Frontal cortex (tissue), 4 donors: ENCODE measurements at places on chromosomes 2 and 18.

DNA sequence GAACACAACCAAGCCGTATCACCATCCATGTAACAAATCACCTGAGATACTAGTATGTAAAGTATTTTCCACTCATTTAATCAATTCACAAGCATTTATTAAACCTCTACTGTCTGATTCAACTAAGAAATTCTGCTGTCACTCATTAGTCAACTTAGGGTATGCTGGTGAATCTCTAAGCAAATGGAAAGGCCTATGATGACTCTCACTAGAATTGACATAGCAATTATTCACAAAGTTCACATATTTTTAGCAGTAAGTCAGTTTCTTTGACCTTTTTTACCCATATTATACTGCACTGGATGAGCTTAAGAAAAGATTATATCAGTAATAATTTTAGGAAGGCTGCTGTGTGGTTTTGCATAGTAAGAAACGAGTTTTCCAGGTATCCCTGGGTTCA lies 130.1 kb downstream of the SLC8A1 start:
- DNase-seq = no peak

DNA sequence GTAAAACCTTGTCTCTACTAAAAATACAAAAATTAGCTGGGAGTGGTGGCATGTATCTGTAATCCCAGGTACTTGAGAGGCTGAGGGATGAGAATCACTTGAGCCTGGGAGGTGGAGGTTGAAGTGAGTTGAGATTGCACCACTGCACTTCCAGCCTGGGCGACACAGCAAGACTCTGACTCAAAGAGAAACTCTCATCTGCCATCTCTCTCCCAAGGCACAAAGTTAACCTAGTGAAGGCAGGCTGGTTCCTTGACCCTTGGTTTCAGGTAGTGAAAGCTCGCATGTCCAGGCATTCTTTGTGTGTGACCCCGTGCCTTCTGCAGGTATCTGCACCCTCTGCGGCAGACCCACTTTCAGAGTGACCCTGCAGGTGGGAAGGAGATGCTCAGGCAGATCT lies 100.0 kb downstream of the WDSUB1 start:
- DNase-seq = no peak

GRCh38 chr2:55162284-55163006 lies 69.6 kb downstream of the CLHC1 start:
- no peak for DNase-seq

GRCh38 chr2:21412944-21413443 lies 289.2 kb downstream of the TDRD15 start:
- DNase-seq = no peak

- DNase-seq = no peak
These were observed 2.5 kb downstream of the COL3A1 start for GRCh38 chr2:188976545-188977268.

GRCh38 chr2:99380376-99381010 lies 43.3 kb downstream of the EIF5B start:
- no peak for DNase-seq

DNA sequence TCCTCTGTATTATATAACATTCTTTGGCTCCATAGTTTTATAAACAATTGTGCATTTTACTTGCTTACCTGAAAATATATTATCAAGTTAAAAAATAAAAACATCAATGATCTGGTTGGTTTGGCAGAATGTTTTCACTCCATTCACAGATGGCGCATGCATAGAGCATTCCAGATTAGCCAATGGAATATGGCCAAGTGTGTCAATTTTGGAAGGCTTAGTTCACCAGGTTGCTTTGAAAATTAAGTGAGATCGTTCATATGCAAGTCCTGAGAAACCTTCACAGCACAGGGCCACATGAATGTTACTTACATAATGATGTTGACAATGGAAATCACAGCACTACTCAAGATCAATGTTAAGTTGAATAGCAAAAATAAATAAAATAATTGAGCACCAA lies 335.7 kb downstream of the GRB14 start:
- no peak for DNase-seq

GRCh38 chr2:82279367-82279766 lies 1974.8 kb upstream of the LRRTM1 start:
- DNase-seq = no peak

DNA sequence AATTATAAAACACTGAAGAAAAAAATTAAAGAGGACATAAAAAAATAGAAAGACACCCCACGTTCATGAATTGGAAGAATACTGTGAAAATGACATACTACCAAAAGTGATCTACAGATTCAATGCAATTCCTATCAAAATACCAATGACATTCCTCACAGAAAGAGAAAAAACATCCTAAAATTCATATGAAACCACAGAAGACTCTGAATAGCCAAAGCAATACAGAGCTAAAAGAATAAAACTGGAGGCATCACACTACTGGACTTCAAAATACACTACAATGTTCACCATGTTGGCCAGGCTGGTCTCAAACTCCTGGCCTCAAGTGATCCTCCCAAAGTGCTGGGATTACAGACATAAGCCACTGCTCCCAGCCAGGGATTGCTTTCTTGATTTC lies 56.3 kb downstream of the TLK1 start:
- DNase-seq = no peak

DNA sequence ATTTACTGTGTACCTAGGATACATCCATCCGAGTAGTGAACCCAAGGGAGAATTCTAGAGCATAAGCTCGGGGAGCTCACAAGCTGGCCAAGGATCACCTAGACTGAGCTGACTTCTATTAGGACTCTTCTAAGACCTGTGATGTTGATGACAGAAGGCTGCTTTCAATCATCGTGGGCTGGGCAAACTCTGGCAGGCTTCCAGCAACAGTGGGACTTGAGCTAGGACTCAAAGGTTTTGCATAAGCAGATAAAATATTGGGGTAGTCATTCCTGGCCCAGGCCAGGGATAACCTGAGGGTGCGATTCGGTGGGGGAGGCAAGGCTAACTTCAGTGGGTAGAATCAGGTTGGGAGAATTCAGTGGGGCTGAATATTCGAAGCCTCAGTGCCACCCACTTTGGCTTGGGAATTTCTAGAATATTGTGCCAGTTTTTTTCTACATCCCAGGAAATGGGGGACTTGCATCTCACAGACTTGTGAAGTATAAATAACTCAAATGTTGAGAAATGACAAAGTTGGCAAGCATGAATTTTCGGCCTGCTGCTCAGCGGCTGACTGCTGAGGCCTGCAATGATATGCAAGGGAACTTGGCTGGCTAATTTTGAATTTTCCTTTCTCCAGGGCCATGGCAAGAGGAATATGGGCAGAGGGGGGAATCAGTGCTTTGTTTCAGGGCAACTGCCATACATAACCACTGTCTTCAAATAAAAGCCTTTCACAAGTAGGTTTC lies 274.3 kb downstream of the PRKCE start:
- no peak for DNase-seq

DNA sequence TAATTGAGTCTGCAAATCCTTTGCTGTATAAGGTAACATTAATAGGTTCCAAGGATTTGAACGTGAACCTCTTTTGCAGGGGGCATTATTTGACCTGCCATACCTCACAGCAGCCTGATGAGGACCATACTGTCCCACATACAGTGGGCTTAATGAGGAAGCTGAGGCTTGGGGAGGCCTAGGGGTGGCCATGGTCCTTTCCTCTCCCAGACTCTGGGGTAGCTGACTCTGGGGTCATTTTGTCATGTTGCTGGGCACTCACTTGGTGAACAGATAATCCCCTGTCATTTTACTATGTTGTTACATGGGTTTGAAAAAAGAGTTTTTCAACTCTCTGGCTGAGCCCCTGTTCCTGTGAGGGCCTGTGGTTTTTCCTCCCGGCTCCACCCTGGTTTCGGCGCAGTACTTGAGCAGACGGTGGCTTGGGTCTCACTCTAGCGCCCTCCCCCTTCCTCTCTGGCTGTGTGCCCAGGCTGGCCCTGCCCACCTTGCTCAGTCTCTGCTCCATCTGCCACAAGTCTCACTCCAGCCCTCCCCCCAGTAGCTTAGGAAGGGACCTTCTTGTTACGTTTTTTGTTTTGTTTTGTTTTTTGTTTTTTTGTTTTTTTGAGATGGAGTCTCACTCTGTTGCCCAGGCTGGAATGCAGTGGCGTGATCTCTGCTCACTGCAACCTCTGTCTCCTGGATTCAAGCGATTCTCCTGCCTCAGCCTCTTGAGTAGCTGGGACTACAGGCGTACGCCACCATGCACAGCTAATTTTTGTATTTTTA lies 21.0 kb downstream of the INPP4A start:
- DNase-seq = no peak

DNA sequence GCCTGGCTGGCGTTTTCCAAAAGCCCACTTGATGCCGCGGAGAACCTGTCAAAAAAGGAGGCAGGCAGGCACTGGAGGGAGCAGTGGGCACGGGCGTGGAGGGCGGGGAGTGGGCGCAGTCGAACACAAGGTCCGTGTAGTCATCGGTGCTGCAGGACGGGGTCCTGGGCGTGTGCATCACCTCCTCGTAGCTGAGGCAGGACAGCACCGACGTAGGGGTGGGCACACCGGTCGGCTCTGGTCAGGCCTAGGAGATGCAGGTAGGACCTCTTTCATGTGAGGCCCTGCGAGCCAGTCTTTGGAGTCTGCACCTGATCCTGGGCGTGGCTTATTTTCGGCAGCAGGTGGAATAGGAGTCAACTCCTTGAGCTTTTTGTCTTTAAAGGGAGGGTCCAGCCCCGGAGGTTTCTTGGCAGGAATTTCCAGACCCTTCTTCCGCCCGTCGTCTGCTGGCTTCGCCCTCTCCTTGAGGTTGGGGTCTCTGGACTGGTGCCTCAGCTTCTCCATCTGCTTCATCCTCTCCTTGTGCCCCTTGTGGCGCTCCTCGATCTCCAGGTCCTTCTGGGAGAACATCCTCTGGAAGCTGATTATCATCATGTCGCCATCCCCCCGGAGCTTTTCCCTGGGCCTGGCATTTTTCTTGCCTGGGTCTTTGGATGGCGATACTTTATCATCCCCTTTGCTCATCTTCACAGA lies 892.5 kb upstream of the LRRTM1 start:
- DNase-seq = no peak

DNA sequence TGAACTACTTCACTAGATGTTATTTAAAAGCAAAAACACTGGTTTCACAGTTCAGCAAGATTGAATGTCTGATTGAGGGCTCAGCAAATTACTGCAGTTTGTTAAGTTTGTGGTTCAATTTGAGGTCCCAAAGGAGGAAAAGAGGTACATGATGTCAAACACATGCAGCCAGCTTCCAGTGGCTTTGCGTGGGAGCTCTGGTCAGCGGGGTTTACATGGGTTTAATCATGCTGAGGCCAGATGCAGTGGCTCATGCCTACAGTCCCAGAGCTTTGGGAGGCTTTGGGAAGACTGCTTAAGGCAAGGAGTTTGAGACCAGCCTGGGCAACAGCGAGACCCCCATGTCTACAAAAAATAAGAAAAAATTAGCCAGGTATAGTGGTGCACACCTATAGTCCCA lies 111.5 kb downstream of the MAPK4 start:
- DNase-seq = no peak

GRCh38 chr2:121478996-121479745 lies 51.5 kb upstream of the RNU4ATAC start:
- DNase-seq = no peak

- DNase-seq = no peak
These were observed 15.1 kb upstream of the RTTN start for GRCh38 chr18:70220628-70221027.

GRCh38 chr2:146262606-146263005 lies 1582.2 kb upstream of the ACVR2A start:
- DNase-seq = no peak

DNA sequence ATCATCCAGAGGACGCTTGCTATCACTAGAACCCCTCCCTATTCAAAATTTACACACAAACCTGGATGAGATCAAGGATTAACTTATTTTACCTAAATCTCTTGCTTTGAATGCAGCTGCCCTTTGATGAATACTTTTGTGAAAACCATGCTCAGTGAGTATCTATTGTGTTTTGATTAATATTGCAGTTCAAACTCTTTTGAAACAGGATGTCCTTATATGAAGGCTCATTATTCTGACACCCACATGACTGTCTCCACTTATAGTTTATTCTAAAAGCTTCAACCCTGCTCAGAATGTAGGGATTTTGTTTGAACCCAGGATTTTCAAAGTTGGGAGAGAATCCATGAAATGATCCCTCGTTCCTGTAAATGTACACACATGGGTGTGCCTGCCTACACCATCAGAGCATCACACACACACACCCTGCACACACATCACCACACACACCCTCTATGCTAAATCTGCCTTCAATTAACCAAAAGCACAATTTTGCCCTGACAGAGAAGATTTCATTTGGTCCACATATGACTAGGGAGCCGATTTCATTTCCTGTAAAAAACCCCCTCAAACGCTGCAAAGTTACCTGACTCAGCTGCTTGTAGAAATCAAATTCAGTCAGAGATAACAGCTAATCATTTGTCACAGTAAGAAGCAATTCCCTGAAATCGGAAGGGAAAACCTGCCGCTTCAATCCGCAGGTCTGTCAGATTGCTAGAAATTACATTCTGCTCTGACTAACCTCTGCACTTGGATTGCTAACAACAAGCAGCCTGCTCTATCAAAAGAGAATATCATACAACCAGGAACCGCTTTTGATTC lies 65.2 kb downstream of the ZEB2 start:
- no peak for DNase-seq

DNA sequence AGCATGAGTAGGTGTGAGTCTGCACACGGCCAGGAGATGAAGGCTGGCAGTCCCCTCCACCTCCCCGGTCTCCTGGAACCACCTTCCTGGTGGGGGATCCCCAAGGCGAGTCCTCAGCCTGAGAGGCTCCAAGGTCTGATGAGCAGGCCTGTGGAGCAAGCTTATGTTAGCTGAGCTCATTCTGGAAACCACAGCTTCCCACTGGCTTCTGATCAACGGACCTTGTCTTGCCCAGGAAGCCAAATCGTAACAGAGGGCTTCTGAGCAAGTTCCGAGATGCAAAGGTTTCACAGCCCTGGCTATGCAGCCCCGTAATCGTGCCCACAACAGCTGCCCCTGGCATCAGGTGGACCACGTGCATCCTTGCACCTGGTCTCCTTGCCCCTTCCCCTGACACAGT lies 28.8 kb upstream of the GPR55 start:
- no peak for DNase-seq

DNA sequence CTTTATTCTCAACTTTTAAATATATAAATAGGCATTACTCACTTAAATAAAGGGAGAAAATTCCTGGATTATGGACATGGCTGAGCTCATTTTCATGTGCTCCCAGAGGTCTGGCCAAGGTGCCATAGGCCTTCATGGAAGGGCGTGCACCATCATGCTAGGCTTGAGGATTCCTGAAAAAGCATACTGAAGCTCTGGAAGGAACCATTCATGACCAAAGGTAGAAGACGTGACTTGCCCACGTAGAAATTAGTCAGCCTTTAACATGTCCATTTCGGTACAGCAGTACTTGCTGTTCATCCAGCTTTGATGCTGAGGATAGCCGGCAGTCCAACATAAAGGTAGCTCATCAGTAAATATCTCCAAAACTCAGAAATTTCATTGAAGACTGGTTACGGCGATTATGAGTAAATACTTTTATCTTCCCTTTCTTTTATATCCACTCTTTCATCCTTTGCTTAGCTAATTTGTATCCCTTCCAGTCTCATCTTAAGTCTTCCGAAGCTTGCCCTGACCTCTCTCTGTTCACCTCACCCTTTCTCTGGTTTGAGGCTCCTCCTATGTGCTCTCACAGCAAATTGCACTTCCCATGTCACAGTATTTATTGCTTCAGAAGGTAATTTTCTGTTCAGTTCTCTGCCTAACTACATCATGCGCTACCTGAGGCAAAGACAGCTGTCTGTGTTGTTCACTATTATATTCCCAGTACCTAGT lies 32.3 kb upstream of the ASNSD1 start:
- DNase-seq = no peak
